ENCODE measurements at places on chromosomes 4 and X. TPM values are rescaled to one million over a fixed set of nuclear protein-coding genes. Genes with fewer than 3 reads are reported as not detected.

- H3K36me3 ChIP-seq: no peaks in the 10 kb centered on the region
- no peak overlapping the region for H3K27ac ChIP-seq
- no peak overlapping the region for H3K4me3 ChIP-seq
- no peak for DNase-seq
- H3K27me3 ChIP-seq: no peaks in the 10 kb centered on the region
Observed at GRCh38 chr4:182263562-182263961, 20.4 kb downstream of the TENM3 start.

GRCh38 chr4:169293343-169294176 is 22.8 kb upstream of the SH3RF1 start:
- no peak overlapping the region for H3K27ac ChIP-seq
- H3K27me3 ChIP-seq: no peaks in the 10 kb centered on the region
- no peaks in the 10 kb centered on the region for H3K4me1 ChIP-seq
- no peak overlapping the region for H3K4me3 ChIP-seq
- no peak for DNase-seq
- H3K36me3 ChIP-seq: no peaks in the 10 kb centered on the region

ADAM29 gene
- total RNA-seq: 0.27 TPM

GRCh38 chr4:74619931-74620702 is 174.2 kb downstream of the BTC start:
- H3K36me3 ChIP-seq: no peaks in the 10 kb centered on the region
- H3K4me1 ChIP-seq: no peaks in the 10 kb centered on the region
- no peak overlapping the region for H3K4me3 ChIP-seq
- no peak for DNase-seq

GRCh38 chr4:87423317-87424098 is 1.1 kb downstream of the NUDT9 start:
- no peaks in the 10 kb centered on the region for H3K36me3 ChIP-seq
- H3K4me3 ChIP-seq: no peak overlapping the region

DNA sequence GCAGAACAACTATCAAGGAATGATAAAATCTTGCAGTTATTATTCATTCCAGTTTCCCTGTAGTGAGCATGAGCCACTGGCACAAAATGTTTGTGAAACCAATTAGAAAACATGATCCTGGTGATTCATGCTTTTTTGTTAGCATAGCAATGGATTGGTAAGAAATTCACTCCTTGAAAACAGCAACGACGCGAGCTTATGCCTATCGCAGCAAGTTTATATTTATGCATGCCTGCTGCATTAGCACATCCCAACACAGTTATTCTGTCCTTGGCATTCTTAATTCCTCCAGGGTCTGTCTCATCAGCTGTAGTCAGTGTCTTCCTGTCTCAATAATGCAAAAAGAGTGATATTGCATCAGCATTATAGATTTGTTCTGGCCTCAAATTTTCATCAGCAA is 975.9 kb downstream of the STIM2 start:
- H3K27me3 ChIP-seq: no peaks in the 10 kb centered on the region
- no peak overlapping the region for H3K4me3 ChIP-seq
- H3K27ac ChIP-seq: no peak overlapping the region
- DNase-seq: no peak
- no peaks in the 10 kb centered on the region for H3K36me3 ChIP-seq

- no peaks in the 10 kb centered on the region for H3K4me1 ChIP-seq
- H3K4me3 ChIP-seq: no peak overlapping the region
- H3K27me3 ChIP-seq: no peaks in the 10 kb centered on the region
- no peaks in the 10 kb centered on the region for H3K36me3 ChIP-seq
- H3K27ac ChIP-seq: no peak overlapping the region
- DNase-seq: no peak
Observed at GRCh38 chr4:184375027-184375426, 99.3 kb downstream of the IRF2 start.

TET2 gene
- total RNA-seq: 40.5 TPM

RBM47 gene
- total RNA-seq: 369 TPM

PABPC1L2A gene
- not detected for total RNA-seq

TMEM33 gene
- 65.4 TPM for total RNA-seq

GRCh38 chrX:17737710-17737985 is 355 bp downstream of the SCML1 start:
- H3K4me3 ChIP-seq: no peak overlapping the region
- H3K27ac ChIP-seq: peak overlapping the region; percentile 82
- no peaks in the 10 kb centered on the region for H3K36me3 ChIP-seq

- H3K36me3 ChIP-seq: no peaks in the 10 kb centered on the region
- no peaks in the 10 kb centered on the region for H3K4me1 ChIP-seq
- no peak for DNase-seq
- no peak overlapping the region for H3K27ac ChIP-seq
- H3K27me3 ChIP-seq: no peaks in the 10 kb centered on the region
Observed at GRCh38 chr4:10348241-10348640, 109.0 kb downstream of the ZNF518B start.

DNA sequence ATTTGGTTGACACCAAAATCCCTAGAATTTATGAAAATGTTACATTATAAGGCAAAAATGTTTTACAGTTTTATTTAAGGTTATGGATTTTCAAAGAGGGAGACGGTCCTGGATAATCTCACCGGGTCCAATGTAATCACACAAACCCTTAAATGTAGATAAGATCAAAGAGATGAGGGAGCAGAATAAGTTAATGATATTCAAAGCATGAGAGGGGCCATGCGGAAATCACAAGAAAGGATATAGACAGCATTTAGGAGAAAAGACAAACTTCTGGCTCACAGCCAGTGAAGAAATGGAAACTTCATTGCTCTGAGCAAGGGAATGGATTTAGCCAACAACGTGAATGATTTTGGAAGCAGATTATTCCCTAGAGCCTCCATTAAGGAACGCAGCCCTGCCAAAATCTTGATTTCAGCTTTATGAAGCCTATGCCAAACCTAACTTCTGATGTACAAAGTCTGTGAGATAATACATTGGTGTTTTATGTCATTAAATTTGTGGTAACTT is 684.4 kb upstream of the GNPDA2 start:
- H3K4me3 ChIP-seq: no peak overlapping the region
- H3K4me1 ChIP-seq: no peaks in the 10 kb centered on the region
- no peak overlapping the region for H3K27ac ChIP-seq
- DNase-seq: no peak

RS1 gene
- not detected for total RNA-seq

- no peaks in the 10 kb centered on the region for H3K4me1 ChIP-seq
- no peak overlapping the region for H3K4me3 ChIP-seq
- no peak for DNase-seq
- H3K27me3 ChIP-seq: no peaks in the 10 kb centered on the region
Observed at GRCh38 chr4:53313510-53313909, 52.4 kb downstream of the SCFD2 start.

FHL1 gene
- total RNA-seq: 223 TPM

DNA sequence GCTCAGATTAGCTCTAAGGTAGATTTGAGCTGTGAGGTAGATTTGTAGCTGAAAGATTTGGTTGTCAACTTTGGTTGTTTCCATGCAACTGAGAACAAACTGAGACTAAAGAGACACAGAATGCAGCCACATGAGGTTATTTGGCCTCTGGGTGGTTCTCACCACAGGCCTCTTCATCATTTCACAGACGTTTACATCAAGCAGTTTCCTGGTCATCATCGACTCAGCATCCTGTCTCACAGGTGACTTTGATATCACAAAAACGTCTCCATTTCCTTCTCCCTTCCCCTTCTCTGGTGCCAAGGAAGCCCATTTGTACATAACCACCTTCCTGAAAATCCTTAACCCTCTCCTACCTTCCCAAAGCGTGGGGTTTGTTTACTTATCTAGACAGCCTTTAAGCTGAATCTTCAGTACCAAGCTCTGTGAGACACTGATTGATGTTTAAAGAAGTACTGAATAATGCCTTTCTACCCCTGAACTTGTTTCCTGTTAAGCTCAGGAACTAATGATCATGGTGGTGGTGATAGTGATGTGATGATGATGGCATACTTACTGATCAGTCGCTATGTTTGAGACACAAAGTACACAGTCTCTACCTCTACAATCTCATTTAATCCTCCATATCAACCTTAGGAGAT is 81.9 kb downstream of the FAM114A1 start:
- H3K27me3 ChIP-seq: no peaks in the 10 kb centered on the region
- no peak for DNase-seq
- H3K4me1 ChIP-seq: no peaks in the 10 kb centered on the region
- no peak overlapping the region for H3K27ac ChIP-seq
- H3K36me3 ChIP-seq: peaks cover 4% of the 10 kb centered on the region
- no peak overlapping the region for H3K4me3 ChIP-seq

GRCh38 chr4:78370631-78371372 is 180.8 kb upstream of the ANXA3 start:
- no peak for DNase-seq
- H3K4me3 ChIP-seq: no peak overlapping the region
- no peak overlapping the region for H3K27ac ChIP-seq
- H3K27me3 ChIP-seq: no peaks in the 10 kb centered on the region
- no peaks in the 10 kb centered on the region for H3K4me1 ChIP-seq
- peaks cover 3% of the 10 kb centered on the region for H3K36me3 ChIP-seq

DNA sequence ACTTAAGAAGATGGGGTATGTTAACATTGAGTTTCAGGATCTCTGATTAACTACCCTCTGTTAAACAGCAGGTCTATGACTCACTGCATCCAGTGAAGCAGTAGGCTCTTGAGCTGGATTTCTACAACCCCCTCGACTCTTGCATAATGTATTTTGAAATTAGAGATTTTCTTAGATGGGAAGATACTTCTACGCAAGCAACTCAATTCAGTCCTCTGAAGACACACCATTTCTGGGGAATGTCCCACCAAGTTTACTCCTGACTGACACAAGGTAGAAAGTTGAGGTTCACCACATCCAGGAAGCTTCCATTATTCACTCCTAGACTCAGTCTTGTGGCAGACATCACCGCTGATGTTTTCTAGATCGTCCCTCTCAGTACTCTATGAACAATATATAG is 12.9 kb downstream of the PALLD start:
- no peak for DNase-seq
- no peak overlapping the region for H3K4me3 ChIP-seq
- H3K27ac ChIP-seq: no peak overlapping the region

DNA sequence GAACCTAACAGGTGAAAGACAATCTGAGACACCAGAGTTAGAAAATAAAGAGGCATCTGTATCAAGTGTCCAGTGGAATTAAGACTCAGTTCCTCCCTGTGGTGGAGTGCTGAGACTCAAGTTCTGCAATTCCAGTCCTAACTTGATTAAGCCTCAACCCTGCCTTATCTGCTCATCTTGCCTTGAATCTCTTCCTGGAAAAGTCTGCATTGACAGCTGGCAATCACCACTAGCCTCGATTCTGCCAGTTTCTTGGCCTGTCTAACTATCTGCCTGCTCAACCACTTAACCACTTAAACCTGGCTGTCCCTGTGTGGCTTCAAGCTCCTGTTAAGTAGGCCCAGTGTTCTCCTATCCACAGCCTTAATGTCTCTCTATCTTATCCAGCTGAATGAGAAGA is 22.4 kb upstream of the NEIL3 start:
- no peak for DNase-seq
- no peaks in the 10 kb centered on the region for H3K27me3 ChIP-seq
- H3K27ac ChIP-seq: no peak overlapping the region
- H3K4me3 ChIP-seq: no peak overlapping the region
- H3K4me1 ChIP-seq: no peaks in the 10 kb centered on the region

- DNase-seq: no peak
- no peaks in the 10 kb centered on the region for H3K27me3 ChIP-seq
- no peak overlapping the region for H3K27ac ChIP-seq
- H3K4me1 ChIP-seq: no peaks in the 10 kb centered on the region
Observed at GRCh38 chrX:153956044-153956907, 11.8 kb upstream of the RENBP start.

DNA sequence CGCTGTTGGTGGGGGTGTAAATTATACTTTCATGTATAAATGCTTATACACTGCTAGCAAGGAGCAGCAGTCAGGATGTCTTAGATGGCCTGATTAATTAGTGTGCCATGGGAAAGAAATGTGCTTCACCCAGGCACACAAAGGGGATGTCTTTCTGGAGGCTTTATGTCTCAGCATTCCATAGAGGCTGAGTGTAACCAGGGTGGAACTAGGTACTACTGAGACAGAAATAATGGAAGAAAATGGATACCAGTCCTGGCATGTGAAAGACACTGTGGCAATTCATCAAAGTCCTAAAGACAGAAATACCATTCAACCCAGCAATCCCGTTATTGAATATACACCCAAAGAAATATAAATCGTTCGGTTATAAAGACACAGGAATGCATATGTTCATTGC is 52.5 kb downstream of the PF4 start:
- H3K4me3 ChIP-seq: no peak overlapping the region
- no peak for DNase-seq
- H3K4me1 ChIP-seq: no peaks in the 10 kb centered on the region

DNA sequence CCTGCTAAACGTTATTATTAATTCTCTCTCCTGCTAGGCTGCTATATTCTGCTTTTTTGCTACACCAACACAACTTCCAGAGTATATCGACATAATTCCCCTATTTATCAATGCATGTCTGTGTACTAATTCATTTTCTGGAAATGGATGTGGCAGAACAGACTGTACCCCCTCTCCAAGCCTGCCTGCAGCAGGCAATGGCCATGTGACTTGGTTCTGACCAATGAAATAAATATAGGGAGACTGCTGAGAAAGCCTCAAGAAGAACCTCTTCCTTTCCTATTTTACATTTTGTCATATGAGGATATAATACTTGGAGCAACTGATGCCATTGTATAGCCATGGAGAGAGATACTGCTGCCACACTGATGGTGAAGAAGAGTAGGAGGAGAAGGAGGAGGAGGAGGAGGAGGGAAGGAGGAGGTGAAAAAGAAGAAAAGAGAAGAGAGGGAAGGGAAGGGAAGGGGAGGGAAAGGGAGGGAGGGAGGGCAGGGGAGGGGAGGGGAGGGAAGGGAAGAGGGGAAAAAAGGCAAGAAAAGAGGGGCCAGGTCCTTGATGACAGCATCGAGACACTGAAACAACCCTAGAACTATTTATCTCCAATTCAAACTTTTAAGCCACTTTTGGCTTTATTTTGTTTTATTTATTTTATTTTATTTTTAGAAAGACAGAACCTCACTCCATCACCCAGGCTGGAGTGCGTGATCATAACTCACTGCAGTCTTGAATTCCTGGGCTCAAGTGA is 57.0 kb upstream of the SPP1 start:
- DNase-seq: no peak
- no peak overlapping the region for H3K27ac ChIP-seq
- H3K36me3 ChIP-seq: no peaks in the 10 kb centered on the region
- H3K27me3 ChIP-seq: no peaks in the 10 kb centered on the region

DNA sequence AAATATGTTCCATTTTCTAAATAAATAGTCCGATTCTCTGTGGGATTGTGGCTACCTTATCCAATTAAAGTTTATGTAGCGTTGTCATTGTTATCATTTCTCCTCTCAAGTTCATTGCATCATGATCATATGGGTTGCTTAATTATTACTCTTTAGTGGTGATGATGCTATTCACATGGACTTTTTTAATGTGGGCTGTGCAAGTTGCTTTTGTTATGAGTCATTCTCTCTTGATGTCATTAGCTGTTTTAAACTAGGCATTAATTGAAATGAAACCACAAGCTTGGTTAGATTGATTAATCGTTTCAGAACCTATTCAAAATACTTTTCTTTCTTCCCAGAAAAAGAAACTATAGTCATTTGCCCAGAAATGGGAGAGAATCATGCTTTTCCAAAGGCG is 38.2 kb downstream of the NHS start:
- H3K27me3 ChIP-seq: no peaks in the 10 kb centered on the region
- DNase-seq: no peak
- no peak overlapping the region for H3K27ac ChIP-seq
- no peaks in the 10 kb centered on the region for H3K4me1 ChIP-seq

- H3K27me3 ChIP-seq: no peaks in the 10 kb centered on the region
- H3K4me3 ChIP-seq: no peak overlapping the region
- DNase-seq: no peak
- H3K4me1 ChIP-seq: no peaks in the 10 kb centered on the region
Observed at GRCh38 chr4:182023469-182023868, 219.7 kb upstream of the TENM3 start.
